ENCODE measurements at places on chromosomes 2 and 18.

DNA sequence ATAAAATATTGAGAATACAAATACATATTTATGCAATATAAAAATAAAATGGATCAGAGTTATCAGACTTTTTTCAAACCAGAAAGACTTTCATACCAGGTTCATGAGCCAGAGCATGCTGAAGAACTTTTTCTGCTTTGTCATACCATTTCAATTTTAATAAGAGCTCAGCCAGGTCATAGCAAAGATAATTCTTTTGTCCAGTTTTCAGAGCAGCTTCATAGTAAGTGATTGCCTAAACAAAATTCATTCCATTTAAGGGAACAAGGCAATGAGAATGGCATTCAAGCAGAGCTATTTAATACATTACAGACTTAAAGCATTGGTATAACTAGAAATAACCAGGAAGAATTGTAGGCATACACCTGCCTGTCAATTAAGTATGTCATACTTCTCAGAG is 42.3 kb downstream of the TTC21B start:
- DNase-seq = no peak

GRCh38 chr2:135984199-135985017 is 1.0 kb downstream of the DARS1 start:
- DNase-seq = no peak

- DNase-seq = no peak
Observed at GRCh38 chr2:122156176-122156890, 400.9 kb downstream of the TSN start.

DNA sequence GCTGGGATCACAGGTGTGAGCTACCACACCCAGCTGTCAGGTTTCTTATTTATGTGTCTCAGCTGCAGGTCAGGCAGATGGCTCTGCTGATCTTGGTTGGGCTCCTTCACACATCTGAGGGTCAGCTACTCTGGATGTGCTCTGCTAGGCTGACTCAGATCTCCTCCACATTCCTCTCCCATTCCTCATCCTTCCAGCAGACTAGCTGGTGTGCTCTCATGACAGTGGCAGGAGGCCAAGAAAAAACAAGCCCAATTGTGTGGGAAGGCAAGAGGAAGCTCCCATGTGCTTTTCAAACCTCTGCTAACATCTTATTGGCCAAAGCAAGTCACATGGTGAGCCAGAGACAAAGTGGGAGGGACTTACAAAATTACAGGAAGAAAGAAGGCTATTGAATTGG is 11.7 kb upstream of the MSH6 start:
- no peak for DNase-seq

DNA sequence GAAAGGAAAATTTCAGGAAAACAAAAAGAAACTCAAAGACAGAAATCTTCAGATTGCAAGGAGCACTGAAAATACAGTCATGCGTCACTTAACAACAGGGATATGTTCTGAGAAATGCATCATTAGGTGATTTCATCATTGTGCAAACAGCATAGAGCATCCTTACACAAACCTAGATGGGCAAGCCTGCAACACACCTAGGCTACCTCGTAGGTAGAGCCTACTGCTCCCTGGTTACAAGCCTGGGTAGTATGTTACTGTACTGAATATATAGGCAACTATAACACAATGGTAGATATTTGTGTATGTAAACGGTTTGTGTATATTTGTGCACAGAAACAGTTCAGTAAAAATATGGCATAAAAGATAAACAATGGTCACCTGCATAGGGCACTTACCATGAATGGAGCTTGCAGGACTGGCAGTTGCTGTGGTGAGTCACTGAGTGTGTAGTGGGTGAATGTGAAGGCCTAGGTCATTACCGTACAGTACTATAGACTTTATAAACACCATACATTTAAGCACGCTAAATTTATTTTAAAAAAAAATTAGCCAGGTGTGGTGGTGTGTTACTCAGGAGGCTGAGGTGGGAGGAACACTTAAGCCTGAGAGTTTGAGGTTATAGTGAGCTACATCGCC is 33.4 kb downstream of the SFXN5 start:
- no peak for DNase-seq

- no peak for DNase-seq
Observed at GRCh38 chr2:134268265-134268664, 14.4 kb downstream of the MGAT5 start.

DNA sequence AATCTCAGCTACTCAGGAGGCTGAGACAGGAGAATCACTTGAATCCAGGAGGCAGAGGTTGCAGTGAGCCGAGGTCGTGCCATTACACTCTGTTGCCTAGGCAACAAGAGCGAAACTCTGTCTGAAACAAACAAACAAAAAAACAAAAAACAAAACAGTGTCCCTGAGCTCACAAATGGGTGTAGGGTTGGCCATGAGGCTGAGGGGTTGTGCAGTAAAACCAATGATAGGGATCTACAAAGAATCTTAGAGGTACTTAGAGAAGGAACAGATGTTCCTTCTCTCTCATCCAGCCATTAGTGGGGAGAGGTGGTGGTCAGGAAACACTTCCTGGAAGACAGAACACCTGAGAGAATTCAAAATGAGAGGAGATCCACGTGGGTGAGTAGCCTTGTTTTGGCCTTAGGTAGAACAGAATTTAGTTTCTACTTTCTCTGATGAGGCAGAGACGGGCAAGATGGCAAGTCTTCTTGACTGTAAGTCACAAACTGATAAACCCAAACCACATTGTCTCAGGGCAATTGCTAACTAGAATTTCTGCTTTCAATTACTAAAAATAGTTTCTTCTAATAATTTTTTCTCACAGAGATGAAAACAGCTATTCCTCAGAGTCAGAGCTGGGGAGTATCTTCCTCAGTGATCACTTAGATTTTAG is 61.5 kb upstream of the PPM1B start:
- no peak for DNase-seq

GRCh38 chr2:150542692-150543091 is 55.2 kb upstream of the RND3 start:
- DNase-seq = no peak

GRCh38 chr2:110173523-110173922 is 31.3 kb downstream of the NPHP1 start:
- DNase-seq = no peak

DNA sequence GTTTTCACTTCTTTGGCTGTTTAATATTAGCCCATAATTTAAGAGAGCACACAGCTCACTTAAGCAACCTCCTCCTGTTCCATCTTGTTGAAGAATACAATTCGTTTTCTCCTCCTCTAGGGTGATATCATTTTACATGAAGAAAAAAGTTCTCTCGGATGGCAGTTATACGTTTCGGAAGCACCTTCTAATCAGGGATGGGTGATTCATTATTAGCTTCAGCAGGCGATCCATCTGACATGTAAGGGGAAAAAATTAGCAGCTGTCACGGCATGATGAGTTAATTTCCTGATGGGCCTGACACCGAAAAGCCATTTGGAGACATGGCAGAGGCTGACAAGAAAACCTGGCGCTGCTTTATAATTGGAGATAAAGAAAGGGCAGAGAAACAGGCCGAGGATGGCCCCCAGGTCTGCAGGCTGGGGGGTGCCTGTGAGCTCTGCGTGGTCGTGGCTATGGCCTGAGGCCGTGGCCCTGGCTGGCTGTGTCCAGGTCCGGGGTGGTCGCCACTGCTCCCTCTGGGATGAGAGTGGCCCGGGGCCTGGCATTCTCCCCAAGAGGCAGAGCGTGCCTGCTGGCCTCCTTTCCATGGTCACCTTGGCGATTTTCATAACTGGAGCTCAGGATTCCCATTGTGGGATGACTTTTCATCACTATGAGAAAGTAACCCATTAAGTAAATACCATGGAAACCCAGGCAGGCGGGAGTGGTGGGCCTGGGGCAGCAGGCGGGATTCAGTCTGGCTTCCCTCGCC is 140.1 kb downstream of the PTGR3 start:
- no peak for DNase-seq

DNA sequence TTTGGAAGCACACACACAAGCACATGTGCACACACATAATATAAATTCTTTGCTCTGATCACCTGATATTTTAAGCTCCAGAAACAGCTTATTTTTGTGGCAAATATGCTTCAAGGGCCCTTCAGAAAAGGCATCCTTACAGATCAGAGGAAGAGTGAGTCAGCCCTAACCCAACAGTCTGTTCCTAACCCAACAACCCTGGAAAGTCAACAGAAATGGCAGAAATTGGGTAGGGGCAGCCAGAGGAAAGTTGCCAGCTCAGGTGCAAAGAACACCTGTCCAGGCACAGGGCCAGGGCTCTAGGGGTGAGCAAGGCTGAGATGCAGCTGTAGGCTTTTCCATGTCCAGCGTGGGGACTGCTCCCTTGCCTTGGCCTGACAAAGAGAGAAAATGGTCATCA is 6.4 kb upstream of the NCKAP5 start:
- DNase-seq = no peak

DNA sequence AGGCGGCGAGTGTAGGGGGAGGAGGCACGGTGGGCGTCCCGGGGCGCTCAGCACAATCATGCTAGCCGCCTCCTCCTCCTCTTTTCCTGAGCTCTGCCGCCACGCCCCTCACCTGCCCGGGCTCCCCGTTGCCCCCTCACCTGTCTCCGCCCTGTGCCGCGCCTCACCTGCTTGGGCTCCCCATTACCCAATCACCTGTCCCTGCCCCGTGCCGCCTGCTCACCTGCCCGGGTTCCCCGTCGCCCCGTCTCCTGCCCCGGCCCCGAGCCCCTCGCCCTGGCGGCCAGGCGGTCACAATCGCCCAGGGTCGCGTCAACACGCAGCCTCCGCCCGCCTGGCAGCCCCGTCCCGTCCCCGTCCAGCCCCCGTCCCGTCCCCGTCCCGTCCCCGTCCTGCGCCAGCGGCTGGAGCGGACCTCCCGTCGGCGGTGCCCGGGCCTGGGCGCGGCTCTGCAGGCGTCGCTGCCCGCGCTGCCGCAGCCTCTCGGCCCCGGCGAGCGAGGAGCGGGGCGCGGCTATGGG is at the start of gene DCDC2C:
TSS of gene DCDC2C (plus strand) at position 340 of the 521 bp plus-strand sequence. CDS start at position 517, 177 bp downstream.
- DNase-seq = no peak

DNA sequence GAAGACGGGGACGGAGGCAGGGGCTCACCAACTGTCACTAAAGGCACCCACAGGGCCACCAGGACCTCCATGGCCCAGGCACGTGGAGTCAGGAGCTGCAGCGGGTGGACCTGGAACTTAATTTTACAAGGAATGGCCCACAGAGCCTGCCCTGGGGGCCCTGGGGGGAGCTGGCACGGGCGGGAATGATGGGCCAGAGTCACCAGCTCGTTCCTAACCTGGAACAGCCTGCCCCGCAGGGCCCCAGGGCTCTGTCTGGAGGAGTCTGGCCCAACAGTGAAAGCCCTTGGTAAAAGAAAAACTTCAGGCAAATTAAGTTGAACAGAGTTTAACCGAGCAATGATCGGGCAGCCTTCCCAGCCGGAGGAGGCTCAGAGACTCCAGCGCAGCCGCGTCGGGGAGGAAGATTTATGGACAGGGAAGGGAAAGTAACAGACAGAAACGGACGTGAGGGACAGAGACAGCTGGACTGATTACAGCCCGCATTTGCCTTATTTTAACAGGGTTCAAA is 118.4 kb upstream of the TMEM18 start:
- peak; percentile 43 for DNase-seq

- DNase-seq = no peak
Observed at GRCh38 chr2:225616848-225617247, 217.3 kb downstream of the NYAP2 start.

DNA sequence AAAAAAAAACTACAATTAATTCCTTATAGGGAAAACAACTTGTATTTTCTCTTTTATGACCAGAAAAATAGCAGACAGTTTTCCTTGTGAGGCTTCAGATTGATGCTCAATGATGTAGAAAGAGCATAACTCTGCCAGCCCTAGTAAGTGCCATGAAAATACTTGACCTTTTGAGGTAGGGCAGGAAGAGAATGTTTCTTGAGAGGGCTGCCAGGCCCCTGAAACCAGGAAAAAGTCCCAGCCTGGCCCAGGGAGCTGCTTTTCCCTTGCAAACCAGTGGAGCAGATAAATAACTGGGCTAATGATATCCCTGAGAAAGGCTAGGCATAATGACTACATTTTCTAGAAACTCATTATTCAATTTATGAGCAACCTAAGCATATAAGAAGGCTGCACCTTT is 126.8 kb downstream of the SLC8A1 start:
- peak; percentile 40 for DNase-seq

GRCh38 chr2:135226961-135227360 is 174.9 kb downstream of the RAB3GAP1 start:
- no peak for DNase-seq

GRCh38 chr2:110828330-110828729 is 96.0 kb downstream of the ACOXL start:
- DNase-seq = no peak

DNA sequence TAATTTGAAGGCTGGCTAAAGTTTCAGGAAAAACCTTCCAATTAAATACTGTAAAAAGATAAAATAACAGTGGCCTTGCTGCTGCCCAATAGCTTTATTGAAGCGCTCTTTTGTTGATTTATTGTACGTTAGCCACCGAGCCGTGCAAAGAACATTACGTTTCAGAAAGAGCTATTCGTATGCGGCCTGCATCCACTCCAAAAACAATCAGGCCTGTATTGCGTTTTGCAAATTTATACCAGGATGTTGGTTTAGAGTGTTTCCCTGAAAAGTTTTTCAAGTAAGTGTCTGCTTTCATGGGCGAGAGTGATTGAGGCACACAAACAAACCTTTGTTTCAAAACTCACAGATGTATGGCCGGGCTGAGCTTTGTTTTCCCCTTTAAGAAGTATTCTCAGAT is 257.2 kb upstream of the SALL3 start:
- DNase-seq = peak; percentile 41

- no peak for DNase-seq
Observed at GRCh38 chr2:157468931-157469708, 25.2 kb upstream of the CYTIP start.

DNA sequence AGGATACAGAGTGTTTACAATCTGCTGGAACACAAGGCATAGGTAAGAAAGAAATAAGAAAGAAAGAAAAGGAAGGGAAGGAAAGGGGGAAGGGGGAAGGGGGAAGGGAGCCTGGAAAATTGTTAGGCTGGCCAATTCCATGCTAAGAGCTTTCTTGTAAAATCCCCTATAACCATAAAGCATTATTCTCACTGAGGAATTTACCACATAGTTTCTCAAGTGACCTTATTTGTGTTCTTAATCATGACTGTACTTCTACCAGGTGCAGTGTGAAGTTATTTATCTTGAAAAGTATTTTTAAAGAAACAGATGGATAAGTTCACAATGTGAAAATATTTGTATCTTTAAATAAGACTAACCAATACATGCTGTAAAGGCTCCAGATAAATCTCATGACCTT is 39.2 kb upstream of the KIDINS220 start:
- no peak for DNase-seq

DNA sequence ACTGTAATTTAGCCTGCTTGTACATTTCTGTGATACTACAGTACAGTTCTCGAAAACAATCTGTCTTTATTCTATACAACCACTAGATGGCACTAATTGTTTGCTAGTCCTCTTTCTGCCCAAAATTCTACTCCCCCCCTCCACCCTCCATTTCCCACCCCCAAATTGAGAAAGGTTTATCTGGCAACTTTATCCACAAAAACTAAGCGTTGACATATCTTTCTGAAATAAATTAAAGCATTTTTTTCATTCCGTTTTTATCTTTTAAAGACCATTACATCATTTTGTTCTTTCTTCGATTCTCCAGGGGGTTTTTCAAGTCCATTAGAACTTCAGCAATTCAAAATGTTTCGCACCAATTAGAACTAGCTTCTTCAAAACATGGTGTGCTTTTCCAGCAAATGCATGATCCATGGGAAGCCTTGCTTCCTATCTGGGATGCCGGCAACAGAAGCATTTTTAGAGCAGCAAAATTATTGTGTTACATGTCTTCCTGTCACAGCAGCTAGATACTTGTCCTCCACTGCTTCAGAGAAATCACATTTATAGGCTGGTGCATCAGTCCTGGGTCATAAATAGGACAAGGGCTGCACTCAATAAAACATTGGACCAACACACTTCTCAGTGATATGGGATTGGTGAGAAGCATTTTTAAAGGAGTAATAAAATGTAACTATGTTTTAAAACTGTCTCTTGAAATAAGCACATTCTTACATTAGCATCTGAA is 241.3 kb downstream of the PAX3 start:
- DNase-seq = no peak

- DNase-seq = no peak
Observed at GRCh38 chr18:36717422-36718110, 111.2 kb downstream of the TPGS2 start.

Data from left kidney (tissue), 8 donors.